Cortex of kidney (tissue), 1 donor: ENCODE measurements at places on chromosomes 16 and 17.

GRCh38 chr16:75258807-75259141 lies 7.3 kb upstream of the BCAR1 start:
- no peak for DNase-seq

GRCh38 chr17:64779376-64780095 lies 117.4 kb upstream of the SMURF2 start:
- DNase-seq = no peak

- no peak for DNase-seq
Measured at GRCh38 chr16:81513204-81514040, 68.8 kb downstream of the CMIP start.

DNA sequence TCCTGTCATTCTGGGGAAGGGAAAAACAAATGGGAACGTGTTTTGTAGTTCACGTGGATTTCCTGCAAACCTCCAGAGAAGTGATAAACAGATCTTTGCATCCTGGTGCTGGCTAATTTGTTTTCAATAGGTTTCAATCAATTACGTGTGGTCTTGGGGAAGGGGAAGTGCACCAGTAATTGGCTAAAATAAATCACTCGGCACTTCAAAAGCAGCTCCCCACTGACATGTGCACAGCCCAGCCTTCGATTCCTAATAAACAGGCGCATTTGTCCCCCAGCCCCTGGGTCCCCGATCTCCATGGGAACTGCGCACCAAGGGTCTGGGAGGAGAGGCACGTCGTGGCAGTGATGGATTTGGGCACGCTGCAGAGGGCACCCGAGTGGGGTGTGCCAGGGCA lies 112.9 kb upstream of the GSE1 start:
- no peak for DNase-seq

DNA sequence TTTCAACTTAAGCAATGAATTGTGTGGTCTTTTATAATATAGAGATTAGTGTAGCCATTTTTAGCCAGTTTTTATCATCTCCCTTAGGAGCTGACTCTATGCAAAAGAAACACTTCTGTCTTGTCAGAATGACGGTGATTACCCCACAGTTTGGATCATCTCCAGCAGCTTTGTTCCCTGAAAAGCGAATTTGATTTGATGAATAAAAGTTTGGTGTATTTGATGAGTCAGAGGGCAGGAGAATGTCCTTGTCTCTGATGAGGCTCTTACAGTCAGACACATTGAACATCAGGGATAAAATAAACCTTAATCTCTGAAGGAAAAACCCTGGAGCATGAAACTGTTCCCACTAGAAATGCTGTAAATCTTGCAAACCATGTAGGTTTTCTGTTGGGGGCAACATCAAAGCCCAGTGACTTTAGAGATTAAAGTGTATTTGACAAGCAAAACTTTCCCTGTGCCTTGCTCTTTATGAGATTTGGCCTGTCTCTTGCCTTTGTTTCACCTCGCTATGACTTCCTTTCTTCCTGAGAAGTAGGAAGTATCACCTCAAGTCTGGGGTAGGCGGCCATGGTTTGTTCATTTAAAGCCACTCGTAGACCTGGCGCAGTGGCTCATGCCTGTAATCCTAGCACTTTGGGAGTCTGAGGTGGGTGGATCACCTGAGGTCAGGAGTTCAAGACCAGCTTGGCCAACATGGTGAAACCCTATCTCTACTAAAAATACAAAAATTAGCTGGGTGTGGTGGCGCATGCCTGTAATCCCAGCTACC lies 209.3 kb downstream of the FTO start:
- no peak for DNase-seq

DNA sequence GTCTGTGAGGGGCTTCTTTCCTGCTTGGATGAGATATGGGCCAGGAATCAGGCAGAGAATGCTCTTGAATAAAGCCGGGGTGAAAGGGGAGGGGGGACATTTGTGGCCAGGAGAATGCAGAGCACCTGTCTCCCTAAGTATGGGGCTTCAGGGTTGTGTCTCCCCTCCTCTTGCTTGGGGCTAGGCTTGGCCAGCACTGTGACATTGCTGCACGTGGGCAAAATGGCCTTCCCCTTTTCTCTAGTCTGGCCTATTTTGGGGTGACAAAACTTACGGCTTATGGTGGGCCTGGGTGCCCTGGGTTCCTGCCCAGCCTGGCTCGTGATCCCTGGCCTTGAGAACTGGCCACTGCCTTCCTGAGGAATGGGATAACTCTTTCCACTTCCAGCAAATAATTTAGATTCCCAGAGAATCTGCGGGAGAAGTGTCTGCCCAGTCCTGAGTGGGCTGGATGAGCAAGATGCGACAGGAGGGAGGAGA lies 5.6 kb downstream of the NFE2L1 start:
- no peak for DNase-seq
